ENCODE measurements at places on chromosomes 2 and 18. TPM values are rescaled to one million over a fixed set of nuclear protein-coding genes. Genes with fewer than 3 reads are reported as not detected.

Gene ERFE
- total RNA-seq: 1.1 TPM

Gene ITGB6
- total RNA-seq: not detected

Gene CETN1
- not detected for total RNA-seq

- no peak for DNase-seq
Observed at GRCh38 chr18:48136827-48137373, 206.4 kb upstream of the SMAD2 start.

Data from activated T-helper 2 cell treated with anti-CD3 and anti-CD28 coated beads, Interferon-gamma antibody, Interleukin-2, Interleukin-4, amounts not matched to agents 10 μg/mL and 5 μg/mL and 100 μg/mL, durations not matched to agents 14 hours and 24 hours and 36 hours (primary cell).